ENCODE measurements at places on chromosomes 16 and 17. TPM values are rescaled to one million over a fixed set of nuclear protein-coding genes. Genes with fewer than 3 reads are reported as not detected.

Gene PPL
- 51.5 TPM for total RNA-seq

Gene LITAFD
- total RNA-seq, result not detected

Gene PRRT2
- total RNA-seq, result 6.0 TPM

Gene USP6
- total RNA-seq, result not detected

Gene TRAPPC2L
- 49.8 TPM for total RNA-seq

Gene KRTAP9-4
- total RNA-seq, result not detected

Gene GINS2
- total RNA-seq, result 1.5 TPM

Gene MYH1
- total RNA-seq, result not detected

Gene MT3
- total RNA-seq, result not detected

Gene DPEP3
- not detected for total RNA-seq

Gene CCL2
- total RNA-seq, result 50.4 TPM

Gene ZFP3
- total RNA-seq, result 1.5 TPM

Gene MYH3
- total RNA-seq, result 0.44 TPM

Gene TEKT3
- total RNA-seq, result 0.50 TPM

Gene SULT1A1
- 0.58 TPM for total RNA-seq

Gene KRTAP2-2
- not detected for total RNA-seq

Gene YBX2
- 0.29 TPM for total RNA-seq

Data from smooth muscle cell of trachea (primary cell).